ENCODE measurements at places on chromosomes 1 and 21.

GRCh38 chr1:157110003-157110402 lies 10.4 kb upstream of the ETV3L start:
- no peak for DNase-seq

DNA sequence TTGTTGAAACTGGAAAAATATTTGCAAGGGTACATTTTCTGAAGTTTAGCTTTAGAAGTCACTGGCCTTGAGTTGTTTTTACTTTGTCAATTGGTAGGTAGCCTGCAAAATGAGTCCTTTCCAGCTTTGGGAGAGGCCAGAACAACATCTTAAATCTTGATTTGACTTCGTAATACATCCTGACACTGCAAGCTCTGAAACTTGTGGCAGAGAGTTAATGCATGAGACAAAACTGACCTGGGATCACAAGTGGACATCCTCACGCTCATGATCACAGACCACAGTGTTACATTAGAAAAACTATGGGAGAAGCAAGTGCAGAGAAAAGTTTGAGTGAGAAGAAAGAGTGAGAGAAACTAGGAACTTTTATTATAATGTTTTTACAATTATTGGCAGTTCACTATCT lies 550.9 kb downstream of the USP25 start:
- DNase-seq = no peak

GRCh38 chr1:162639718-162640117 lies 7.5 kb downstream of the DDR2 start:
- DNase-seq = no peak

GRCh38 chr1:164611754-164612642 lies 53.0 kb downstream of the PBX1 start:
- DNase-seq = peak; percentile 90

- peak; percentile 69 for DNase-seq
Observed at GRCh38 chr1:48061162-48062136, 64.3 kb upstream of the TRABD2B start.

GRCh38 chr1:158983235-158983634 lies 26.5 kb upstream of the IFI16 start:
- no peak for DNase-seq

DNA sequence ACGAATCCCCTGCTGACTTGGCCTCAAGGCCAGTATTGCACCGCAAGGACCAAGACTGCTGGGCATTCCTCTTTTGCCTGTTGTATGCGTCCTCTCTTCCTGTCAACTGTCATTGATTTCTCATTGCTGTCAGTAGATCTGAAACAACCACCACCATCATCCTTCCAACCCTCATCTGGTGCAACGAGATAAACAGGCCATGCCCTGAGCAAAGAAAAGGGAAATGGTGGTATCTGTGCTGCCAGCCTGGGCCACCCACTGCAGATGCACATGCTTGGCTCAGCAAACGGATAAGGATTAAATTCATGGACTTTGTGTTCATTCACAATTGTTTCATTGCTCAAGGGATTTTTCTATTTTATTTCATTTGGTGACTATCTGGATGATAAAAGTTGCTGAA lies 13.6 kb downstream of the OXCT2 start:
- DNase-seq = no peak

GRCh38 chr1:240998024-240998423 lies 359.0 kb downstream of the RGS7 start:
- DNase-seq = no peak

DNA sequence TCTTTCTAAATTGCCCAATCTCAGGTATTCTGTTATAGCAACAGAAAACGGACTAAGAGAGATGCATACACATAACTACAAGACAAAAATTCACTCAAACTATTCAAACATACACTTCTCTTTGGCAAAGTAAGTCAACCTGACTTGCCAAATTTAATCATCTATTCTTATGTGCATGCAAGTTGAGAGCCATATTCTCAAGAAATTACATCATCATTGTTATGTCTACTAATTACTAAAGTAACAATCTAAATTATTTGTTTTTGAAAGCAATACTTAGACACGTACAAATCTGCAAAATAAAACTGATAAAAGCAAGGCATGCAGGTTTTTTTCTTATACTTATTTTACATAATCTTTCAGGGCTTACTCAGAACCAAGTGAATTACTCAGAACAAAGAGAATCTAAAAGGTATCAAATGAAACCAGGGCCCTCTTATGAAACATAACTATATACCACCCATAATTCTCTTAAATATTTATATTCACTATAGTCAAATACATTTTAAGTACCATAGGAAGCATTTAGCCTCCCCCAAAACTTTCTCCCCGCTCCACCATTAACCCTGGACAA lies 62.3 kb downstream of the HLCS start:
- DNase-seq = no peak

- peak; percentile 86 for DNase-seq
Observed at GRCh38 chr1:226975259-226976250, 35.5 kb downstream of the COQ8A start.

- no peak for DNase-seq
Observed at GRCh38 chr1:18174037-18174436, 66.4 kb downstream of the IGSF21 start.

DNA sequence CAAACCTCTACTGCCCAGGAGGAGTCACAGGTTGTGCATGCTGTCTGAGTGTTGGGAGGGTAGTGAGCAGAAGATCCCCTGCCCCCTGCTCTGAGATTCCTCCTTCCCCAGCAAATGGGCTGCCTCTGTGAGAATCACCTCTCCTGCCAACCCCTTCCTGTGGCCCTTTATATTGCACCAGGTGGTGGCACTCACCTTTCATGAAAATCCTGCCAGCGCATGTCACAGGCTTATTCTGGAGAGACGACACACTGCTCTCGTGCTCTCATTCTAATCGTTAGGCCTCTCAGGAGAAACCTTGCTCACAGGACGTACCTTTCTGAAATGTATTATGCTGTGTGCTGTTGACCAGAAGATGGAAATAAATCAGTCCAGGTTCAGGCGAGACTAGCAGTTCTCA lies 113.7 kb downstream of the RGL1 start:
- no peak for DNase-seq

DNA sequence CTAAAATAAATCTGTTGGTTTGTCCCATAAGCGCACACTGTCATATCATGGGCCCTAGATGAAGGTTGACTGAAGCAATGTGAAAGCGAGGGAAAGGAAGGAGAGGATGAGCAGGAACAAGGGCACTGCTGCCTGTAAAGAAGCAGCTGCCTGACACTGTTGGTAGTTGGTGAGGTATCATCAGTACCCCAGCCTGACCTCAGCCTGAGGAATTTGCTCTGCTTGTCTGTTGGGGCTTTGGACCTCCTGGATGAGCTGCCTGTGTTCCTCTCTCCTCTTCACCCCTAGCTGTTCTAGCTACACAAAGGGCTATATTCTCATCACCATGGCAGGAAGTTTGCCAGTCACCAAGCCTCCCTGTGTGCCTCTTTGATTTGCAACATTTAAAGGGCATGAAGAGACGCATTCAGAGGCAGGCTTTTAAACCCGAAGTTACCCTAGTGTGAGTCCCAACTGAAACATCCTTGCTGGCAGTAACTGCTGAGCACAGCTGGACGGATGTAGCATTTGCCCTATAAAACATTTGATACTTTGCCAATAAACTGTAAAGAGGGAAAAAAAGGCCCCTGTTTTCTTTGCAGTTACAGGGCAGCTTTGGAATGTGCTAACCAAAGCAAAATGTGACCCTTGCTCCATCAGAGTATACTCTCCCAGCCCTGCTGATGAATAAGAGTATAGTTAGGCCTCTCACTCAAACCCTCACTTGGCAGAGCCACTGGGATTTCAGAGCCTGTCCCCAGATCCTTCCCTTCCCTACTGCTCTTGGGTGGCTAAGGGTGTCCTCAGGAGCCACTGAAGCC lies 22.2 kb upstream of the SPATA6 start:
- peak; percentile 43 for DNase-seq

GRCh38 chr21:27017246-27017645 lies 50.4 kb upstream of the ADAMTS5 start:
- no peak for DNase-seq

DNA sequence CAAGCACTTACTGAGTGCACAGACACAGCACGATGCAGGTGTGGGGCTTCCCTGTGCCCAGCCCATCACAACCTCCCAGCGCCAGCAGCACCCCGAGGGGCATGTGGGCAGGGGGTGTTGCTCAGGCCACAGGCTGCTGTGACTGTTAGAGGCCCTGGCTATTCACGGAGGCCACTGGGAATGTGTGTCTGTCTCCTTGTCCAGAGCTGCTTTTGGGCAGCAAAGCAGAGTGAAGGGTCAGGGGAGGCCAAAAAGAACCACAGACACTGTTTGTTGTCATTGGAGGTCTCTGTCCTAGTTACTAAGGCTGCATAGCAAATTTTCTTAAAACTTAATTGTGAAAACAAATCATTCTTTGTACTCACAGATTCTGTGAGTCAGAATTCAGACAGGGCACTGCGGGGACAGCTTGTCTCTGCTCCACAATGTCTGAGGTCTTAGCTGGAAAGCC lies 49.6 kb downstream of the TNFRSF8 start:
- no peak for DNase-seq

- no peak for DNase-seq
Observed at GRCh38 chr1:184966989-184967388, 7.3 kb downstream of the NIBAN1 start.

GRCh38 chr1:169676001-169676400 lies 35.4 kb downstream of the SELL start:
- no peak for DNase-seq

DNA sequence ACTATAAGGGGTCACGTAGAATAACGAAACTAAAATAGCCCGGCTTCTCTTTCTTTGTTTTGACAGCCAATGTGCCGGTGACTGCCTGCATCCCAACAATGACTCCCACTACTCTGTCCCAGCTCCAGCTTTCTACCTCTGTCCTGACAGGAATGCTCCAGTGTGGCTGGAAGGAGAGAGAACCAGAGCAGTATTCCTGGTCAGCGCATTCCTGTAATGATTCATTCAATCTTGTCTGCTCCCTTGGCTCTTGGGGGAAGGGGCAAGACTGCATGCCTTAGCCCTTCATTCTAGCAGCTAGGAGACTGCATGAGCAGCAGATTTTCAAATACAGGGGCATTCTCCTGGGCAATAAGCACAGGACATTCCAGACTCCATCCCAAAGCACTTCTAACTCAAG lies 132.1 kb upstream of the PRMT6 start:
- no peak for DNase-seq

DNA sequence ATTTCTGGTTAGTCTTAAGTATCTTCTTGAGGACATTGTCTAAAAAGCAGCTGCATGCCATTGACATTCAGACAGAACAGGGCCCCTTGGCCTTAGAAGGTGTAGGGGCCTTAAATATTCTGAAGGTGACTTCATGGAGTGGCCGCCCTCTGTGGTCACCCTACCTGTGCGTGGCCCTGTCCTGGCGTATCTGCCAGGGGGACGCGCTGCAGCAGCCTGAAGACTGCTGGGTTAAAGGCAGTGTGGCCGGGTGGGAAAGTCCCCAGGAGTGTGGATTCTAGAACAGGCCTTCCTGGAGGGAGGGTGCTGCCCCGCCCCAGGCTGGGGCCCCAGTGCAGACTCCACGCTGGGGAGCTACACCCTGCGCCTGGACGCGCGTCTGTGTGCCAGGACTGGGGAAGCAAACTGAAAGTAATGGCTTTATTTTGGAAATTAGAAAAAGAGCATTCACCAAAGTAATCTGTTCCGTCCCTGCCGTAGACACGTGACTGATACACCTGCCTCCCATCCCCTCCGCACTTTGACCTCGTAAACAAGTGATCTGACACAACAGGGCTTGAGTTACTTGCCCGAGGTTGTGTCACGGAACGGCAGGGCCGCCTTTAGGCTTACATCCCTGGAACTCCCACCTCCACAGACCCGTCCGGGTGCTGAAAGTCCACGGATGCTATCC lies 1.8 kb downstream of the AGPAT3 start:
- no peak for DNase-seq

- DNase-seq = peak; percentile 54
Observed at GRCh38 chr1:151619489-151620093, 7.7 kb downstream of the SNX27 start.

GRCh38 chr1:176567190-176567794 lies 104.3 kb downstream of the PAPPA2 start:
- DNase-seq = no peak

GRCh38 chr1:57839067-57839466 lies 415.2 kb upstream of the DAB1 start:
- DNase-seq = no peak

- no peak for DNase-seq
Observed at GRCh38 chr1:230280054-230280795, 145.9 kb downstream of the PGBD5 start.

GRCh38 chr1:183241471-183241870 lies 55.4 kb downstream of the LAMC2 start:
- no peak for DNase-seq

DNA sequence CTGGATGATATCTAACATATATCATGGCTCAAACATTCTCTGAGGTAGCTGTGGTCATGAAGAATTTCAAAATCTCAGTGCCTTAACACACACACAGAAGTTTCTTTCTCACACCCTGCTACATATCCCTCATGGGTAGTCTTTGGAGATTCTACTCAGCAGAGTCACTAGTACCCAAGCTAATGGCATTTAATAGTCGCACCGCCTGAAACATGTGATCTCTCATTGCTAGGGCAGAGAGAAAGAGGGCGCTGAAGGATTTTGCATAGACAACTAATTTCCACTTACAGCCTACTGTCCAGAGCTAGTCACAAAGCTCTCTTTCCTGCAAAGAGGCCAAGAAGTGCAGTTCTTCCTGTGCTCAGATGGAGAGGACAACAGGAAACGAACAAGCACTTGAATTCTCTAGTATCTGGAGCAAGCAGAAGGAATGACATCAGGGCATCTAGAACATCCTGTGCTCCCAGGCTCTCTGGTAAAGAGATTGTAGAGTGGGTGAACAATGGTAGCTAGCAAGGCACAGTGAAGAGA lies 183.4 kb upstream of the PTBP2 start:
- DNase-seq = no peak

DNA sequence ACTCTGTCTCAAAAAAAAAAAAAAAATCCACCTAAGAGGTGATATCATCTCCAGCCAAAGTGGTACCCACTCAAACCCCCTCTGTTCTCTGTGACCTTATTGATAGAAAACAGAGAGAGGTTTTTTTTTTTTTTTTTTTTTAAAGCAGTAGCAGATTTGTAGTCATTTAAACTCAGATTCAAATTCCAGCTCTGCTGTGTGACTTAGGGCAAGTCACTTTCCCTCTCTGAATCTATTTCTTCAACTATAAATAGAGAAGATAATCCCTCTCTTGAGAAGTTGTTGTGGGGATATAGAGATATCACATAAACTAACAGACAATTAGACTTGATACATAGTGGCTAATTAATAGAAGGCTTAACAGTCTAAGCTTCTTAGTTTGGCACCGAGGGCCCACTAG lies 48.4 kb downstream of the NKAIN1 start:
- DNase-seq = no peak

DNA sequence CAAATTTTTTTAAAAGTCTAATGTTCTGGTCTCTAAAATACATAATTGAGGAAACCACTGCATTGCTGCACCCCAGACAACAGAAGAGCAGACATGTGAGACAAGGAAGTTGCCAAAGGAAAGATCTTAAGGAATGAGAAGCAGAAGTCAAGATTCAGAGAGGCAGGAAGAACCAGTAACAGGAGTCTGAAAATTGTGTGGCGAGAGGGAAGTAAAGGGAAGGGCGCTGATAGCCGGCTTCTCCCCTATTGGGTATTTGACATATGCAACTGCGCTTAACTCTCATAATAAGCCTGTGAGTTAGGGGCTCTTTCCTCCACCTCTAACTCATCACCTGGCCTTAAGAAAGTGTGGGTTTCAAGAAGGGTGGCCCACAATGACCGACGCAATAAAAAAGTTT lies 21.9 kb upstream of the KIF14 start:
- DNase-seq = no peak

All from NCI-H345 (cell line).